ENCODE measurements at places on chromosomes 13 and 19. TPM values are rescaled to one million over a fixed set of nuclear protein-coding genes. Genes with fewer than 3 reads are reported as not detected.
A peak's percentile ranks its signal among the peaks of the same experiment; 100 is the strongest.

- no peak overlapping the region for H3K4me3 ChIP-seq
- no peaks in the 10 kb centered on the region for H3K4me1 ChIP-seq
- H3K27ac ChIP-seq, result no peak overlapping the region
- H3K27me3 ChIP-seq, result no peaks in the 10 kb centered on the region
- DNase-seq, result no peak
These were observed 2.6 kb downstream of the ZSCAN4 start for GRCh38 chr19:57671124-57671895.

GRCh38 chr19:43634872-43635560 lies 4.6 kb downstream of the CADM4 start:
- peaks cover 14% of the 10 kb centered on the region for H3K4me1 ChIP-seq
- H3K4me3 ChIP-seq, result no peak overlapping the region
- no peak for DNase-seq
- H3K27ac ChIP-seq, result no peak overlapping the region

GRCh38 chr13:34701919-34702318 lies 240.2 kb upstream of the NBEA start:
- H3K36me3 ChIP-seq, result no peaks in the 10 kb centered on the region
- H3K4me3 ChIP-seq, result no peak overlapping the region
- no peaks in the 10 kb centered on the region for H3K4me1 ChIP-seq
- H3K27me3 ChIP-seq, result no peaks in the 10 kb centered on the region
- DNase-seq, result no peak

DNA sequence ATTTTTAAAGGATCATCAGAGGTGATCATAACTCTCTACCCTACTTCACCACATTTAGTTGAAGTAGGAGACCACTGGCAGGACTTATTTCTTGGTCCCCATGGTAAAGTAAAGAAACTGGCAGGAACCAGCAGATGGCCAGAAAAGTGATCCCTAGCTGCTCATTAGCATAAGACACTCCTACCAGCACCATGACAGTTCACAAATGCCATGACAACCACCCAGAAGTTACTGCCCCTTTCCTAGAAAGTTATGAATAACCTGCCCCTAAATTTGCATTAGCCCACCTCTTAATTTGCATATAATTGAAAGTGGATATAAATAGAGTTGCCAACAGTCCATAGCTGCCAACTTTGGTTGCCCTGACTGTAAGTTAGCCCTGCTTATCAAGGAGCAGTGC lies 18.4 kb upstream of the RUBCNL start:
- no peak for DNase-seq
- no peak overlapping the region for H3K27ac ChIP-seq
- no peak overlapping the region for H3K4me3 ChIP-seq
- peaks cover 2% of the 10 kb centered on the region for H3K4me1 ChIP-seq

- H3K36me3 ChIP-seq, result no peaks in the 10 kb centered on the region
- H3K27ac ChIP-seq, result no peak overlapping the region
- H3K4me1 ChIP-seq, result no peaks in the 10 kb centered on the region
- no peak for DNase-seq
These were observed 250.0 kb downstream of the RGCC start for GRCh38 chr13:41707194-41707821.

GRCh38 chr13:38685974-38686576 lies 802 bp upstream of the FREM2 start:
- peaks cover 25% of the 10 kb centered on the region for H3K4me1 ChIP-seq
- peak overlapping the region; percentile 82 for H3K4me3 ChIP-seq
- peak overlapping the region; percentile 50 for H3K27ac ChIP-seq
- peak; percentile 79 for DNase-seq
- no peaks in the 10 kb centered on the region for H3K36me3 ChIP-seq
- no peaks in the 10 kb centered on the region for H3K27me3 ChIP-seq

- no peaks in the 10 kb centered on the region for H3K36me3 ChIP-seq
- H3K27ac ChIP-seq, result no peak overlapping the region
- no peak overlapping the region for H3K4me3 ChIP-seq
- H3K27me3 ChIP-seq, result 0 out of 2 replicates have a peak, but pooled peaks cover 1% of the 10 kb centered on the region
These were observed 85.1 kb upstream of the ABCC4 start for GRCh38 chr13:95386370-95386769.

DNA sequence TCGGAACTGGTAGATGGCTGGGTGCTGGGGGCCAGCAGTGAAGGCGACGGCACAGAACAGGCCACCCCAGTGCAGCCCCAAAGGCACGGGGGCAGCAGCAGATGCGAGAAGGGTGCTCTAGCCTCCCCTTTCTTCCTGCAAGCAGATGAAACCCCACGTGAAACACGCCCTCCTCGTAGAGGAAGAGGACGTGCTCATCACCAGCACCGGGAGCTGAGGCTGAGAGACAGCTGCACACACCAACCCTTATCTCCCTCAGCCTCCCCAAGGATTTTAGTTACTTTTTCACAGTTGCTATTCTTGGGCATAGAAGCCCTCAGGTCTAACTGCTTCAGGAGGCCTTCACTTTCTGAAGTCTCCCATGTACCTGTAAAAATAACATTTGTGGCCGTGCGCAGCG lies 11.9 kb downstream of the ZNF787 start:
- no peaks in the 10 kb centered on the region for H3K27me3 ChIP-seq
- H3K36me3 ChIP-seq, result peaks cover 1% of the 10 kb centered on the region
- no peak for DNase-seq

DNA sequence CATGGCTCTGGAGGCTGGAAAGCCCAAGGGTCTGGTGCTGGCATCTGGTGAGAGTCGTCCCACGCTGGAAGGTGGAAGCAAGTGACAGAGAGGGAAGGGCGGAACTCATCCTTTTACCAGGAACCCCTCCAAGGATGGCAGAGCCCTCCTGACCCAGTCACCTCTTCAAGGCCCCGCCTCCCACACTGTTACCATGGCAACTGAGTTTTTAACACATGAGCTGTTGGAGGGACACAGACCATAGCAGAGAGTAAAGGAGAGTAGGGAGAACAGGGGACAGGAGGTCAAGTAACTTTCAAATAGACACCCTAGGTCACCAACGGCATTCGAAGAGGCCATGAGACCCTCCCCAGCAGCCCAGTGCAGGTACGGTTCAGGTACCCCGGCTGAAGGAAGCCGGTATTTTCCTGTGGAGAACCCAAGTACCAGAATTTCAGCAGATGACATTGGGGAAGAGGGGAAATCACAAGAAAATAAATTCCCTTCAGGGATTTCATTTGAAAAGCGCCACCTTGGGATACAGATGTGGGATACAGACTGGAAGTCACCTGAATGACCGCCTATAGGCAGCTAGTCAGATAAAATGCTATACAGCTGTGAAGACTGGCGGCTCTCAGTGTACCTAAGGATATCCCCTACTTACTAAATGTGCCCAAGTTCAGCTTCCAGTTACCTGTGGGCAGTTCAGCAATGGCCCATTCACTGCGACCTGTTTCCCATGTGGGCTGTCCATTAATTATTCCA lies 8.0 kb downstream of the IL17D start:
- no peaks in the 10 kb centered on the region for H3K27me3 ChIP-seq
- no peaks in the 10 kb centered on the region for H3K36me3 ChIP-seq
- no peak overlapping the region for H3K27ac ChIP-seq
- H3K4me1 ChIP-seq, result no peaks in the 10 kb centered on the region
- DNase-seq, result no peak
- no peak overlapping the region for H3K4me3 ChIP-seq

- peaks cover 36% of the 10 kb centered on the region for H3K4me1 ChIP-seq
- H3K27ac ChIP-seq, result peak overlapping the region; percentile 15
- H3K27me3 ChIP-seq, result no peaks in the 10 kb centered on the region
- H3K36me3 ChIP-seq, result no peaks in the 10 kb centered on the region
- no peak overlapping the region for H3K4me3 ChIP-seq
- DNase-seq, result peak; percentile 46
These were observed 37.8 kb upstream of the CXCL17 start for GRCh38 chr19:42480335-42481095.

- no peaks in the 10 kb centered on the region for H3K27me3 ChIP-seq
- no peak overlapping the region for H3K4me3 ChIP-seq
- DNase-seq, result no peak
These were observed 26.4 kb downstream of the KCTD4 start for GRCh38 chr13:45174478-45174877.

DNA sequence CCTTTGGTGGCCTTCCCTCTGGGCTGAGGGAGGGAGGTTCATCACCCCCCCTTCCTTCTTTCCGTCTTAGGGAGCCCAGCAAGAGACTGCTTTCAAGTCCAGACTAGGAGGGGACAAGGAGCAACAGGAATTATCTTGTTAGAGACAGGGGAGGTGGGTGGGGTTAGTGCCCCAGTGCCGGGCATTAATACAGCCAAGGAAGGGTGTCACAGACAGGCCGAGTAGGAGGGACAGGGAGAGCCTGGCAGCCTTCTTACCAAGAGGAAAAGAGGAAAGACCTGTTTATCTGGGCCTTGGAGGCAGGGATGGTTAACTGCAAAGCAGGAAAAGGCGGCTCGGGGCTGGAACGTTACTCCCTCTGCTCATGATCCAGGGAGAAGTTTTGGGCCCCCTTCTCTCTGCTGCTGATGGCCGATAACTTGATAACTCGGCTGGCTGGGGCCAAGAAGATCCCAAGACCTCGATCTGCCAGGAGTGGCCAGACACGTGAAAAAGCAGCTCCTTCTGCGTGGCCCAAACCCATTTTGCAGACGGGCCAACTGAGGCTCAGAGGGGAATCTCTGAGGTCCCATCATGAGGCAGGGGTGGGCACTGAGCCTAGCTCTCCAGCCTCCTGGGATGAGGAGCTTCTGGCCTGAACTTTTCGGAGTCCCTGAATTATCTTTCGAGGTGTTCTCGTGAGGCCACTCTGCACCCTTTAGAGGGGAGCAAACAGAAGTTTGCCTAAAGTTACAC lies 79.3 kb downstream of the PTPRS start:
- H3K4me3 ChIP-seq, result no peak overlapping the region
- H3K27me3 ChIP-seq, result no peaks in the 10 kb centered on the region
- no peak for DNase-seq
- H3K36me3 ChIP-seq, result no peaks in the 10 kb centered on the region
- H3K4me1 ChIP-seq, result no peaks in the 10 kb centered on the region

DNA sequence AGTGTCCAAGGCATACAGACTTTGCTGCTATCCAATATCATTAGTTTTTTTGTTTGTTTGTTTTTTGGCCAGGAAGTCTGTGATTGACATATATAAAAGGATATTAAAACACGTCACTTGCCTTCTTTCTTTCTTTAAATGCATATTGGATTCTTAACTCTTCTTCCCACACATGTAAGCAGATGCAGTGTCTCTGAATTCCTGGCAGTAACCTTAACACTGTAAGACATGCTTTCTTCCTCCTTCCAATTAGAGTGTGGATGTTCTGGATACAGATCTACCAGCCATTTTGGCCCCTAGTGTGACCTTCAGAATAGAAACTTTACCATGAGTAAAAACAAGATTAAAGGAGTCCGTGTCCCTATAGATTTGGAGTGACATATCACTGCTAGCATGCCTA lies 967.4 kb upstream of the PRR20A start:
- no peaks in the 10 kb centered on the region for H3K27me3 ChIP-seq
- H3K27ac ChIP-seq, result no peak overlapping the region
- H3K36me3 ChIP-seq, result no peaks in the 10 kb centered on the region
- DNase-seq, result no peak

DNA sequence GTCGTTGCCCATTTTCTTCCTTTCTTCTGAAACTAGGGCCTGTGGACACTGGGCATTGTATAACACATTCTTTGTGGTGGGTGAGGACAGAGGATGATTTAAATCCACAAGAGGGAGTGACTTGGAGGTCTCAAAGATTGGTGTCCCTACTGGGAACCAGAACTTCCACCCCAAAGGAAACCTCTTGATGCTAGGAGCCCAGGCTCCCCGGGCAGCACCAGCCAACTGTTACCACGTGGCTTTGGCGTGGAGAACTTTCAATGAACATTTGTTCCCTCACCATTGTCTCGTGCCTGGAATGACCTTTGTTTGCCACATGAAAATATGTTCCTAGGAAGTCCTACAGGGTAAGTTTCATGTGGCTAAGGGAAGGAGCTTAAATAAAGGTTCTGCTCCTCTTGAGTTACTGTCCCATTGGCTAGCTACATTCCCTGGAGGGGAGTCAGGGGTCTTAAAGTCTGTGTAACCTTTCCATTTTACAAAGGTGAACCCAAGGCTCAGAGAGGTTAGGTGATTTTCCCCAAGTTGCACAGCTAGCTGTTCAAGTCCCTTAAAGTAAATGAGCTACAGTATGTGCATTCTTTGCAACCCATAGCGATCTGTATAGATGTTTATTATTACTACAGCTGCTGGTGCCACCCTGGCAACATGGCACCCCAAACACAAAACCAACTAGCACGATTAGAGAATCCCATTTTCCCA lies 5.0 kb upstream of the CDX2 start:
- H3K27me3 ChIP-seq, result no peaks in the 10 kb centered on the region
- peaks cover 43% of the 10 kb centered on the region for H3K4me1 ChIP-seq
- no peak for DNase-seq
- no peak overlapping the region for H3K4me3 ChIP-seq

- no peak overlapping the region for H3K4me3 ChIP-seq
- no peaks in the 10 kb centered on the region for H3K36me3 ChIP-seq
- no peak overlapping the region for H3K27ac ChIP-seq
These were observed 385.8 kb downstream of the ZNF536 start for GRCh38 chr19:30757837-30758617.

DNA sequence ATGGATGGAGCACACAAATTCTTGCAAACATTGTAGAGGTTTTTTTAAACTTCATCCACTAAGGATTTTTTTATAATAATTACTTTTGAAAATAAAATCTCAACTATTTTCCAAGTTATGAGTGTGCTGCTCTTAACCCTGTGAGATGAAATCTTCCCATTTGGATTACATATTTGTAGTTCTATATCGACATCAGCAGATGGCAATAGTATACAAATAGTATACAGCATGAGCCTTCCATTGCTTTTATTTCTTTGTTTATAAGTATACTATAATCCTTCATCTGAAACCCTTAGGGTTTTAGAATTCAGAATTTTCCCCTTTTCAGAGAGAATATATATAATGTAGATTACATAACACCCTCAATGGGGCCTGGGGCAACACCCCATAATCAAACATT lies 70.5 kb downstream of the GJA3 start:
- H3K4me1 ChIP-seq, result no peaks in the 10 kb centered on the region
- H3K27ac ChIP-seq, result no peak overlapping the region
- no peak for DNase-seq
- H3K27me3 ChIP-seq, result no peaks in the 10 kb centered on the region
- no peaks in the 10 kb centered on the region for H3K36me3 ChIP-seq

DCLK1 gene
- total RNA-seq, result not detected

SLC17A7 gene
- total RNA-seq, result 0.21 TPM

ADGRE3 gene
- total RNA-seq, result not detected

KIR2DL3 gene
- total RNA-seq, result not detected

KLK14 gene
- total RNA-seq, result not detected

CDX2 gene
- 109 TPM for total RNA-seq

FARSA gene
- total RNA-seq, result 75.9 TPM

KPNA3 gene
- 81.9 TPM for total RNA-seq

RPS28 gene
- total RNA-seq, result 1,601 TPM
